ENCODE measurements at places on chromosomes 1 and 21. TPM values are rescaled to one million over a fixed set of nuclear protein-coding genes. Genes with fewer than 3 reads are reported as not detected.

- DNase-seq = no peak
Measured at GRCh38 chr1:10635992-10636391, 160.5 kb downstream of the CASZ1 start.

DNA sequence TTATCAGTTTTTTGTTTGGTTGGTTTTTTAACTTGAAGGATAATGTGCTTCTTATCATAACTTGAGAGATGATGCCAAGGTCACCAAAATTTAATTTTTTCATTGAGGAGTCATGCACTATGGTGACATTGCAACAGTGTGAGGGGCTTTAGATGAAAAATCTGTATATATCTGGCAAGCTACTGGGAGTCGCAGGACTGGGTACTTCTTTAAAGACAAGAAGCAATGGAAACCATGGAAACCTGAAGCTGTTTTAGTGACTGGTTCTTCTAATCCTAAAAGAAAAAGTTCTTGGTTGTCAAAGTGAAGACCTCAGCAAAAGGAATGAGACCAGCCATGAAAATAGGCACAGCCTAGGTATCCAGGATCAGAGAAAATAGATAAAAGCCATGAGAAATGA lies 31.1 kb downstream of the ZC3H11B start:
- no peak for DNase-seq

- no peak for DNase-seq
Measured at GRCh38 chr1:47582891-47583608, 145.2 kb downstream of the FOXD2 start.

DNA sequence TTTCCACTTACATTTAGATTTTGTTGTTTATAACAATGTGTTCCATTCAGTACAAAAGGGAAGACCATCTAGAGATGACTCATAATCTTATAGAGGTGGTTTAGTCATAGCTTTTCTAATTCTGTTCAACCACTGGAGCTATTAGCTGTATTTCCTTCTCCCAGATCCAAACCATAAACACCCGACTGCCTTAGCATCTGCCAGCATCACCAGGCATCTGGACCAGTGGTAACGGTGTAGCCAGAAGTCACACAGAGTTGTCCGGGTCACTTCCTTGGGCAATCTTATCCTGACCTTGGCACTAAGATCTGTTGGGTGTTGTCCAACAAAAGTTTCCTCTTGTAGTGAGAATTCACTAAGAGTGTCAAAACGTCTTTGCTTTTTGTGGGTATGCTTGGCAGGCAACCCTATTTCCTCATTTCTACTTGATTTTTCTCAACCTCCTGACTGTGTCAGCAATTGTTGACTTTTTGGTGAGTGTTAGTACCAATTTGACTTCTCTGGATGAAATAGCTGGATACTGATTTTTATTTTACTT lies 372.1 kb upstream of the B3GALT2 start:
- DNase-seq = no peak

GRCh38 chr21:26554365-26554764 lies 18.7 kb downstream of the CYYR1 start:
- DNase-seq = no peak

GRCh38 chr1:50333595-50333974 lies 89.7 kb downstream of the DMRTA2 start:
- peak; percentile 83 for DNase-seq

Gene LCE3E
- total RNA-seq = not detected

DNA sequence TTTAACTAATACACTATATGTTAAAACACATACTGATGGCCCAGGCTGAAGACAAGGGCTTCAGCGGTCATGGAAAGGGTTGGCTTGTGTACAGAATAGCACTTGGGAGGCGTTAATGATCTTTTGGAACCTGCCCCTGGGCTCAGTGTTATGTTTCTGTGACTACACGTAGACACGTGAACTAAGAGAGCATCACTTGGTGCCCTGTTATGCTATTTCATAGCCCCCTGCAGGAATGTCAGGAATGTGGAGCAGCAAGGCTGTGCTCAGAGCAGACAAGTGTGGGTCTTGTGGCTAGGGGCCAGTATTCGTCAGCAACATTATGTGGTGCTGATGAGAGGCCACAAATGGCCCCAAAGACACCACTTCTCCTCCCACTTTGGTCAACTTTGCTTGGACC lies 132.4 kb downstream of the MAP3K21 start:
- DNase-seq = no peak

Gene RHD
- total RNA-seq = not detected

DNA sequence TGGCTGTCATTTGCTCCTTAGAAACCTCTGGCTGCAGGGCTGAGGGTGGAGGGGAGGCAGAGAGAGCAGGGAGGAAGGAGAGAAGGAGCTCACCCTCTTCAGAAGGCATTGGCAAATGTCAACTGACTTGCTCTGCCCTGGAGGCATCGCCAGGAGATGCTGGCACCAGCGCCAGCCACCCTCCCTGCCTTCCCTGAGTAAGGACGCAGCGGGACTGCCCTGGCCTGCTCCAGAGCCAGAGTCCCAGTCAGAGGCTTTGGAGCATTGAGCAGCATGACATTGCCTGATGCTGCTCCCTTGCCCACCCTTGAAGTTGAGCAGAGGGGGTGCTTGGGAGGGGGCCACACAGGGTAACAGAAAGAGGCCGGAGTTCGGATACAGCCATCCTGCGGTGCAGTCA lies 62.3 kb downstream of the DISP3 start:
- DNase-seq = no peak

DNA sequence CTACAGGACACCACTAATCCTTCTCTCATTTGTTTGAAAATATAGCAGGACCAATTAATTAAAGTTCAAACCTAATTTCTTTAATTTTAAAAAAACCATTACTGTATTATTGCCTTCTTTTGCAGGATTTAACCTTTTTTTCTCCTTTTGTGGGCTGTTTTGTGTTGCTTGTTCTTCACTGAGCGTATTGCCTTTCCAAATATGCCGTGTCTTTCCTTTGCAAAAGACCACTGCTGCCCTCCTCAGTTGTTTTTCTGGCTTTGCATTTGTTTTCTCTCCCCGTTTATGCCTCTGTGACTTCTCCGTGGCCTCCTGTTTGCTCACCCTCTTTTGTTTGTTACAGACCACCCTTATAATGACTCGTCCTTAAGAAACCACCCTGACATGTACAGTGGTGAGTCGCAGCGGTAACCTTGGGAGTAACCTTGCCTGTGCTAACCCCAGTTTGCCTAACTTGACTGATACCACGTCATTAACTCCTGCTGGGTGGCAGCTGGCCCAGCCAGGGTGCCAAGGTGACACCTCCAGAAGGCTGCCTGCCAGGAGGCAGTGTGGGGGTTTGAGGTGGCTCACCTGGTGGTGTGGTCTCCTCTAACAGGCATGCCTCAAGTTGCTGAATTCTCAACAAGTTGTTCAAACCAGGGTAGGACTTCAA lies 81.1 kb upstream of the CNTN2 start:
- DNase-seq = no peak

- DNase-seq = no peak
Measured at GRCh38 chr1:98849969-98850636, 154.6 kb downstream of the PLPPR5 start.

- peak; percentile 70 for DNase-seq
Measured at GRCh38 chr1:1628754-1629429, 3.1 kb upstream of the MMP23B start.

Gene ERICH3
- total RNA-seq = not detected

DNA sequence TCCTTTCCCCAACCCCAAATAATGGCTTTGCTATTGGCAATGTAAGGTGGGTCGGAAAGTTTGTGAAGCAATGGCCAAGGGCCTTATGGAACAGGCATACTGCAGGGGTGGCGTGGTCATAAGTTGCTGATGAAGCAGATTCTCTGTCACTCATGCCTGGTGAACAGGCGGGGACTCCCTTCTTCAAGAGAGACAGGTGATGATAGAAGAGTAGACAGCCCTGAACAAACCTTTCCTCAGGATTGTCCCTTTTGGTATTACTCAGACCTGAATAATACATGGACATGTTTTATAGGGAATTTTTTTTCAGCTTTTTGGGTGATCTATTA lies 12.7 kb downstream of the DDR2 start:
- no peak for DNase-seq

GRCh38 chr1:119884711-119885110 lies 11.6 kb downstream of the ADAM30 start:
- DNase-seq = no peak
